Daoy (cell line): ENCODE measurements at places on chromosomes 16 and 17.
A peak's percentile ranks its signal among the peaks of the same experiment; 100 is the strongest.

- DNase-seq = no peak
These were observed 107.9 kb downstream of the AATF start for GRCh38 chr17:37056622-37057021.

- no peak for DNase-seq
These were observed 26.7 kb upstream of the LCMT1 start for GRCh38 chr16:25084797-25085196.

DNA sequence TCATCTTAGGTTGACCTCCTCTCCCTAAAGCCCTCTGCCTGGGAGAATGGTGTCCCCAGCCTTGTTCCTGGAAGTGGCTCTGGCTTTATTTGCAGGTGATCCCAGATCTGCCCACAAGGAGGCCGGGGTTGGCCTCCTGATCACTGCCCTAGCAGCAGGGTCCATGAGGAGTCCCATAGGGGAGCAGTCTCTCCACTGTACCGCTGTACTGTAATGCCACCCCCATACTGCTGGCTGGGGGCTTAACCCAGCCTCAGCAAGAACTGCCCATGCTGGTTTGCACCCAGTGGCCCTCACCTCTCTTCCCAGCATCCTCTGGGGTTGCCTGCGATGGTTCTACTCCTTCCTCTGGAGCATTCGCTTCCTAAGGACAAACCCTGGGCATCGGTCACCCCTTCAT lies 39.1 kb downstream of the PSME3IP1 start:
- DNase-seq = no peak

DNA sequence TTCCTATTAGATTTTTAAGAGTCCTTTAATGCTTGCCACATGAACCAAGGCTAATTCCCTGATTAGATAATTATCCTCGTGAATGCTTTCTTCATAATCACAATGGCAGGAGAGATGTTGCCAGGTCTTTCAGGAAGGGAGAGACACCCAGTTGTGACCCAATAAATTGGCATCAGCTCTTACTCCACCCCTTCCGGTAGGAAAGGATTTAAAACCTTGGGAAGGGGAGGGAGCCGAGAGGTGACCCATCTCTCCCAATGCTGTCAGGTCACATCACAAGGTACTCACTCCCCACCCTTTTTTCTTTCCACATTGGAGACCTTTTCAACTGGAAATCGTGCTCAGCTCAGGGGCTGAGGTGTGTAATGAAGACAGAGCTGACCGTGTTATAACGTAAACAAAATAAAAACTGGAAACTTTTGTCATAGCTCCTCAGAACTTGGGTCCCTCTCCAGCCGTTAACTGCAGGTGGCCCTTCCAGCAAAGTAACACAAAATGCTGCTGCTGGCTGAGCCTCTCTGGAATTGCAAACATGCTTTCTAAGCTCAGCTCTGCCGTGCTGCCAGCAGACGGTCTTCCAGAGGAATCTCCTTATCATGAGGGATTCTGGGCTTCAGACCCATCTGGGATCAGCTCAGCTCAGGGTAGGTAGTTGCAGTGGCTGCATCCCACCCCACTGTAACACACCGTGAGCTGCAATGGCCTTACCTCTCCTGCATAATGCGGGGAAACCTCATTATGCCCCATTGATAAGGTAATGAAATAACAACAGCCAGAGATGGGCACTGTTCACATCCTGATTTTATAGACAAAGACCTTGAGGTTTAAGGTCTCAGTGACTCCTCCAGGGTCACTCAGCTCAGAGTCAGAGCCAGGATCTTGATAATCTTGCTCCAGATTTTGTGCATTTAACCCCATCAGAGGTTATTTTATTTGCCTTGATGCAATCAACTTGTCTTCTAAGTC lies 15.6 kb downstream of the TMEM100 start:
- DNase-seq = no peak

- peak; percentile 87 for DNase-seq
These were observed 23.9 kb upstream of the KLHDC4 start for GRCh38 chr16:87789437-87790291.

DNA sequence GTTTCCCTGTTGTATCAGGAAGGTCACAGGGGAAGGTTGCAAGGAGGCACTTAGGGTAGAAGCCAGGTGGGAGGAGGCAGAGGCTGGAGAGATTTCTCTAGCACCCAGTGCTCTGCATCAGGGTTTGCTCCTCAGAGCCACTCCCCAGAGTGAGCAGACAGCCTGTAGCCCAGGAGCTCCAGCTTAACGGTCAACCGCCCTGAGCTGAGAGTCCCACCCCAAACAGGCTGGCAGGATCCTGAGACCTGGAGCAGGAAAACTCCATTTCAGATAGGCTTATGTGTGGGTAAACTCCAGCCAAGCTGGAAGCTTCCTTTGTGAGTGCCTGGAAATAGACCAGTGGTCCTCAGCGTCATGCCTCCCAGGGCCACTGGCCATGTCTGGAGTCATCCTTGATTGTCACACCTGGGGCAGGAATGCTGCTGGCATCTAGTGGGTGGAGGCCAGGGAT lies 37.9 kb downstream of the MPRIP start:
- no peak for DNase-seq

GRCh38 chr17:47009759-47010594 lies 30.9 kb upstream of the RPRML start:
- peak; percentile 33 for DNase-seq

- DNase-seq = no peak
These were observed 709 bp upstream of the ENO3 start for GRCh38 chr17:4950075-4950745.

DNA sequence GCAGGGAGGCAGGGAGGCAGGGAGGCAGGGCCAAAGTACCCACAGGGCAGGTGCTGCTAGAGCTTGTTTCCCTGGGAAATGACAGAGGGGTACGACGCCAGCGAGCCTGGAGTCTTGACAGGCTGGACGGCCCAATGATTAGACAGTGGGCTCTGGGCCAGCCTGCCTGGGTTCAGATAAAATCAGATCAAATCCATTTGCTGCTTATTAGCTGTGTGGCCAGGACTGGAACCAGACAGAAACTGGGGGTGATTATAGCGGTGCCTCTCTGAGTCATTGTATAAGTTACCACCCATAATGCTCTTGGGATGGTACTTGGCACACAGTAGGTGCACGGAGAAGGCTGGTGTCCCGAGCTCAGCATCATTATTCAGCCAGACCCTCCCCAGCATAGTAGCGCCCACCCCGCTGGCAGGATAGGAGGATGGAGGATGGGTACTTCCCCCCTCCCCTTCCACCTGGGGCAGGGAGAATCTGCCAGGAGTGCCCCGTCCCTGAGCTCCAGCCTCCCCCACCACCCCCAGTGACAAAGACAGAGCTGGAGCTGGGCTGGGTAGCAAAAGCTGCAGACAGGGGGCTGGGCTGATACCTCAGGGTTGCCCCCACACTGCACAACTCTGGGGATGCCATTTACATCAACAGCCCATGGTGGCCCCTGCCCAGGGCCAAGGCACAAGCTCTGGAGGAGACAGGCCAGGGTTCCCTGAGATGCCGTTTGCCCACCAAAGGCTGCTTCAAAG lies 77.6 kb upstream of the TNRC6C start:
- DNase-seq = no peak

DNA sequence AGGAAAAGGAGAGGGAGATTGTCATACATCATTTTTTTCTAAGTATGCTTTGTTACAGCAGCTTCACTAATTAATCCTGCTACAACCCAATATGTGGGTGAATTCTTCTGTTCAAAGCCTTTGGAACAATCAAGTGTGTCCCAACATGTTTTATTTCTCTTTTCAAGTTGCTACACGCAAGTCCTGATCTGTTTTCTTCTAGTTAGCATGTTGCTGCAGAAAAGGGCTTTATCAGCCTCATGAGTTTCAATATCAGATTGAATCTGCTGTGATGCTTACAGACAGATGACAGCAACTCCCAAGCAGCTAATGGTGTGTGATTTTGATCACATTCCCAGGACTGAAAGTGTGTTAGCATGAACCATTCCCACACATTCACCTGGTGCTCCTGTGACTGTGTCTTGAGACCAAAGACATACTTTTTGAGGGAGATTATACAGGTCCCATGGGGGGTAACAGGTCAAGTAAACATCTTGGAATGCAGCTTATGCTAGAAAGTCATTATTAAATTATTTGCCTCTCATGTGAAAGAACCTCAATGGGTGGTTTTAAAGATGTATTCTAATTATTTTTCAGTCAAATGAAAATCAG lies 96.9 kb upstream of the KCNJ16 start:
- no peak for DNase-seq

DNA sequence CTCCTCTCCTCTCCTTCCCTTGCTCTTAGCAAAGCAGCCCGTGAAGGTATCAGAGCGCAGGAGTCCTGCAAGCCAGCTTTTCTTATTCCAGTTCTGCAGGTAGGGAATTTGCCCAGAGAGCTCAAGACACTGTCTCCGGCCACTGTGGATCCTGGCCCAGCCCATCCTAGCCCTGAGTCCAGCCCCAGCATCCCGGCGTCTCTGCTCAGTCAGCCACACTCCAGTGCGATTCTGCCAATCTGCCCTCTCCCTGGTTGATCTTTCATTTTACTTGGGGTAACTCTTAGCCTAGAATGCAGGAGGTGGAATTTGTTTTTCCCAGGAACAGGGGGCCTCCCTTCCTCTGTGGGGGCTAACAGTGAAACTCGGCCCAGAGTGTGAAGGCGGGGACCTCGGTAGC lies 176.9 kb upstream of the GSE1 start:
- no peak for DNase-seq

DNA sequence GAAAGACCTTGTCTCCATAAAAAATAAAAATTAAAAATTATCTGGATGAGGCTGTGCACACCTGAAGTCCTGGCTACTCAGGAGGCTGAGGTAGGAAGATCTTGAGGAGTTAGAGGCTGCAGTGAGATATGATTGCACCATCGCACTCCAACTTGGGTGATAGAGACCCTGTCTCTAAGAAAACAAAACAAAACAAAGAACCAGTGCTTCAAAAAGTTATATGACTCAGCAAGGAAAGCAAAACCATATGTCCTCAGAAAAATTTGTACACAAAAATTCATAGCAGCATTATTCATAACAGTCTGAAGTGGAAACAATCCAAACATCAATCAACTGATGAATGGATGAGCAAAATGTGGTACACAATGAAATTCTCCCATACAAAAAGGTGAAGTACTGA lies 48.9 kb downstream of the SLFN5 start:
- no peak for DNase-seq

DNA sequence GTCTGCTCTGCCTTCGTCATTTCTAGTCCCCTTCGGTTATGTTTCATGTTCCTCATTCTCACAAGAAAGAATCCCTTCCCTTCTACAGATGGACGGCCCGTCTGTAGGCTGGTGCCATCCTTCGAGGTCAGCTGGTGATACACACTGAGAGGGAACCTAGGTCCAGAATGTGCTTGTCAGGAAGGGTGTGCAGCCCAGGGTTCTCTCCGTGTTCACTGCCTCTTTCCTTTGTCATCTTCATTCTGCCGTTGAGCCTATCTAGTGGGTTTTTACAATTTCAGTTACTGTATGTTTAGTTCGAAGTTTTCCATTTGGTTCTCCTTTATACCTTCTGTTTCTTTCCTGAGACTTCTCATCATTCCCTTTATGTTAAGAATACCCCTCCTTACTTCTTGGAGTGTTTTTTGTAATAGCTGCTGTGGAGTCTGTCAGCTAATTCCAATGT lies 18.9 kb downstream of the KIAA0513 start:
- DNase-seq = no peak

DNA sequence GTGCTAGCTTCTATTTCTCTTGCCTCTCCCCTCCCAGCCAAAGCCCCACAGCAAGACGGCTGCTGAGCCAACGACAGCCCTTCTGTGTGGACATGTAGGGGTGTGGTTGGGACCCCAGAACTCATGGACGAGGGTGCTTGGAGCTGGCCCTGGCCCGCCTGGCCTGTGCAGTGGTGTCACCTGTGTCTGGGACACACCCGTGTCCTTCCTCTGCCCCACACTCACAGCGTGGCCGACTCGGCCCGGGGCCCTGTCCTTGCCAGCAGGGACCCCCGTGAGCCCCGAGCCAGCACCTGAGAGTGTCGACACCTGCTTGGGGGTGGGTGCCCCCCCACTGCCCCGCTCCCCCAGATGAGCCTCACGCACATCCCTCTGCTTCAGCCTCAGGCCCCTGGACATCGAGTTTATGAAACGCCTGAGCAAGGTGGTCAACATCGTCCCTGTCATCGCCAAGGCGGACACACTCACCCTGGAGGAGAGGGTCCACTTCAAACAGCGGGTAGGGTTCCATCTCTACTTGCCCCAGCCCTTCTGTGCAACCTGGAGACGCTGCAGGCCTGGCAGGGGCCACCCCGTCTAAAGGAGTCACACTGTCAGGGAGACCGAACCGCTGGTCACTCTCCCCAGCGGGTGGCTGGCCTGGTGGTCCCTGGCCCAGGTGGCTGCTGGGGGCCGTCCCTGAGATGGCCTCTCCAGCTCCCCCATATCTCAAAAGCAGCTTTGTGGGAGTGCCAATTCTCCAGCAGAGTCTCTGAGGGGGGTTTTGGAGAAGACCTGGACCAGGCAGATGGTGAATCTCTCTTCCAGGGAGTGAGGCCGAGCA lies 349.8 kb downstream of the SEC14L1 start:
- DNase-seq = no peak

DNA sequence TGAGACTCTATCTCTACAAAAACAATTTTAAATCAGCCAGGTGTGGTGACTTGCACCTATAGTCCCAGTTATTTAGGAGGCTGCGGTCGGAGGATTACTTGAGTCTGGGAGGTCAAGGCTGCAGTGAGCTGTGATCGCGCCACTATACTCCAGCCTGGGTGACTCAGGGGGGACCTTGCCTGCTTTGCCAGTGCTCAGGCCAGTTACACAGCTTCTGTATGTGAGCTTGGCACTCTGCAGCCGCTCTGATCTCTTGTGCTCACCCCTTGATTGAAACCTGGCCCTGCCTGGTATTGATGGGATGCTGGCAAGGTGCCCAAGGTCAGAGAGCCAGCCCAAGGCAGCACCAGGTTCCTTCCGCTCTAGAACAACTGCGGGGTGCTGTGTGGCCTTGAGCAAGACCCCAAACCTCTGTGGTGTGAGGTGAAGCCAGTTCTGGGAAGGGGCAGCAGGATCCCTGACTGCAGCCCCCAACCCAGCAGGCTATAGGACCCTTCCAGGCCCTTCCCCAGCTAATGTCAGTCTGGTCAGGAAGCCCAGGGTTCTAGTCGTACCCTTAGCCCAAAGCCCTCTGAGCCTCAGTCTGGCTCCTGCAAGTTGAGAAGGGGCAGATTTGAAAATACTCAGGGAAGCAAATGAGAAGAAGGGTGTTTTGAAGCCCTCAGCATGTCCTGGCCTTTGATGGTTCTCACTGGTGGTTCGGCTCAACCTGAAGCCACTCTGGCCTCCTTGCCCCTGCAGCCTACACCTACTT lies 18.9 kb downstream of the MMP15 start:
- DNase-seq = no peak

DNA sequence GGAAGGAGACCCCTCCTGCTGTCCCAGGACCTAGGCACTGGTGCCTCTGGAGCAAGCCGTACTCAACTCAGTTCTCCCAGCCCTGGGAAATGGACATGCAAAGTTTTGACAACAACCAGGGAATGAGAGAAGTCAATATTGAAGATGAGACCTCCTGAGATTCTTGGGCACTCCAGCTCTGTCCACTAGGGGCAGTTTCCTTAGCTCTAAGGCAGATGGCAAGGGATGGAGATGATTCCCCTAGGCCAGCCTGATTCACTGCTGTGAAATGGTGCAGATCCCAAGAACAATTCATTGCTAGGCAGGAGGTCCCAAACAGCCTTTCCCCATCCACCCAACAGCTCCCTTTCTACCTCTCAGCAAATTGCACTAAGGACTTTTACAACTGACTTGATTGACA lies 20.5 kb upstream of the SDR42E2 start:
- DNase-seq = no peak
